ENCODE measurements at places on chromosomes 13 and 19. TPM values are rescaled to one million over a fixed set of nuclear protein-coding genes. Genes with fewer than 3 reads are reported as not detected.
A peak's percentile ranks its signal among the peaks of the same experiment; 100 is the strongest.

DNA sequence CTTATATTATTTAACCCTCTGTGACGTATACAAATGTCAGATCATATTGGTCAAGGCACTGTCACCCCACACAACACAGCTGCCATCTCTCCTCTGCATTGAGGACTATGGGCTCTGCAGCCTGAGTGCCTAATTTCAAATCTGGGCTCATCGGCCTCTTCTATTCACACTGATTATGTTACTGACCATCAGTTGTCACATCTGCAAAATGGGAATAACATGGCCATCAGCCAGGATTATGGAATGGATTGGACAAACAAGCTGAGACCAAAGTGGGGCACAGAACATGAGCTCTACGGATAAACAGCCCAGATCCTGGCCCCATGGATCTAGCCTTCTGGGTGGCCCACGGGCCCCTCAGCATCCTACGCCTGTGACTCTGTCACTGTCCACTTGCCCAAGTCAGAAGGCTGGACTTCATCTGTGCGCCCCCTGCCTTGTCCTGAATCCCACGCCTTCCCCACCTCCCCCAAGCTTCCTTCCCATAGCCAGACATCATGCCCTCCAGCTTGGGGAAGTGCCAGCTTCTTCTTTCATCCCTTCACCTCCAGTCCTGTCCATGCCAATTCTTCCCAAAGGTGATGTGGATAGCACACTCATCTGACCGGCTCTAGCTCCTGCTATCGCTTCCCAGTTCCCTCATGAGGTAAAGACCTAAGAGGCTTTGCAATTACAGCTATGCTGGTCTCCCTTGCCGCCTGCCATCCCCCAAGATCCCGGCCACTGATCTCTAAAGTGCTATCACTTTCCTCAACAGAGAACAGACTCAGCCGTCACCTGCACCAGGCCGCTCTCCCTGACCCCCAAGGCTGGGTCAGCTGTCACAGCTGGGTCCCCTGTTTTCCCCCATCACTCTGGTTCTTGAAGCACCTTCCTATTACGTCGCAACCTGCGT is 872 bp downstream of the FARSA start:
- DNase-seq = no peak

GRCh38 chr19:13938301-13939064 is at the start of gene PODNL1:
Gene PODNL1 (minus strand): TSS chr19:13938417. CDS start chr19:13938181, 236 bp downstream.
- DNase-seq = peak; percentile 66

GRCh38 chr13:94291631-94292322 is 187.7 kb downstream of the DCT start:
- DNase-seq = no peak

DNA sequence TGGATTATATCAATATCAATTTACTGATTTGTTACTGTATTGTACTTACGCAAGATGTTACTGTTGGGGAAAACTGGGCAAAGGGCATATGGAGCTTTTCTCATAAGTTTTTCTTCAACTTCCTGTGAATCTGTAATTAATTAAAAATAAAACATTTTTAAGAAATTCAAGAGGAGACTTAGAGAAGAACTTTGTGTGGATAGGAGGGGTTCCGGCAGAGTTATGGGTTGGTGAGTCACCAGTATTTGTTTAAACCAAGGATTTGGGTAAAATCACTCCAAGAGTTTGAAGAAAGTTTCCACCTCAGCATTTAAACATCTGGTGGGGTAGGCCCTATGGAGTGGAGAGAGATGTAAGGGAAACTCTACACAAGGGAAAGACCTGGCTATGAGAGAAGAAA is 379.6 kb downstream of the TSHZ3 start:
- DNase-seq = no peak

GRCh38 chr13:23707674-23708073 is 137.5 kb downstream of the TNFRSF19 start:
- DNase-seq = no peak

- no peak for DNase-seq
These were observed 139.6 kb downstream of the STOML3 start for GRCh38 chr13:38850868-38851626.

The PRTN3 gene
- total RNA-seq = not detected
